Stimulated activated CD4-positive, alpha-beta T cell treated with anti-CD3 and anti-CD28 coated beads, TNF-alpha, amount 100 ng/mL, for 48 hours (primary cell): ENCODE measurements at places on chromosomes 5 and 9.
A peak's percentile ranks its signal among the peaks of the same experiment; 100 is the strongest.

DNA sequence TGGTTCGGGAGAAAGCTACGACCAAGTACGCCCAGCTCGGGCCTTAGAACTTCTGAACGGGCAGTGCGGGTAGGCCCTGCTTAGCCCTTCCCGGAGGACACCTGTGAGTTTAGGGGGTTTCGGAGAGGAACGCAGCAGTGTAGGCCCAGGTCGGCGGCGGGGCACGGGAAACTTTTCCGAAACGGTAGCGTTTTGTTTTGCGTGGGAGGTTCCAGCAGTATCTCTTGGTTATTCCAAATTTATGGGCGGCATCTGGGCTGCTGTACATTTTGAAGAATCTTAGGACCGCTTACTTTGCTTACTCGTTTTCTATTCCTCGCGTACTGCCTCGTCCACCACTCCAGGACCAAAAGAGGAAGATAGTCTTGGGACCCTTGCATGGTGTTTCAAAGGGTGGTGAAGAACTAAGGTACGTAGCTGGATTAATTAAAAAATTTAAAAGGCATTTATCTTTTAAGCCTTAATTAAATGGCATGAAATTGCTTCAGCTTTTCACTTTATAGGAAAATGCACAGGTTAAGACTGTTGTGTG is 492 bp downstream of the TENT2 start:
- DNase-seq = no peak

GRCh38 chr5:141919218-141920119 is 4.2 kb upstream of the DELE1 start:
- DNase-seq = no peak

GRCh38 chr9:135939351-135940265 is 21.6 kb downstream of the UBAC1 start:
- no peak for DNase-seq

DNA sequence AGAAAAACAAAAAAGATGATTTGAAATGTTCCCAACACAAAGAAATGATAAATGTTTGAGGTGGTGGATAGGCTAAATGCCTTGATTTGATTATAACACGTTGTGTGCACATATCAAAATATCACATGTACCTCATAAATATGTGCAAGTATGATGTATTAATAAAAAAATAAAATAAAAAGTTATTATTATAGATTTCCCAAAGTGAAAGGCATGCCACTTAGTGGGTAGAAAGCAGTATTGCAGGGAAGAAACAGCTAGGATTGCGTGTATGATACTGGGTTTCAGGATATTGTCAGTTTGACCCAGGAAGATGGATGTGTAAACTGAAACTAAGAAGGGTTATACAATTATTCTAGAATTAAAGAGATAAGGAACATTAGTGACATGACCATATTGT is 3.6 kb upstream of the TMEM38B start:
- no peak for DNase-seq

- no peak for DNase-seq
These were observed 148.3 kb downstream of the CMYA5 start for GRCh38 chr5:79837761-79838551.

GRCh38 chr5:72234265-72234700 is 85.8 kb downstream of the MRPS27 start:
- no peak for DNase-seq

DNA sequence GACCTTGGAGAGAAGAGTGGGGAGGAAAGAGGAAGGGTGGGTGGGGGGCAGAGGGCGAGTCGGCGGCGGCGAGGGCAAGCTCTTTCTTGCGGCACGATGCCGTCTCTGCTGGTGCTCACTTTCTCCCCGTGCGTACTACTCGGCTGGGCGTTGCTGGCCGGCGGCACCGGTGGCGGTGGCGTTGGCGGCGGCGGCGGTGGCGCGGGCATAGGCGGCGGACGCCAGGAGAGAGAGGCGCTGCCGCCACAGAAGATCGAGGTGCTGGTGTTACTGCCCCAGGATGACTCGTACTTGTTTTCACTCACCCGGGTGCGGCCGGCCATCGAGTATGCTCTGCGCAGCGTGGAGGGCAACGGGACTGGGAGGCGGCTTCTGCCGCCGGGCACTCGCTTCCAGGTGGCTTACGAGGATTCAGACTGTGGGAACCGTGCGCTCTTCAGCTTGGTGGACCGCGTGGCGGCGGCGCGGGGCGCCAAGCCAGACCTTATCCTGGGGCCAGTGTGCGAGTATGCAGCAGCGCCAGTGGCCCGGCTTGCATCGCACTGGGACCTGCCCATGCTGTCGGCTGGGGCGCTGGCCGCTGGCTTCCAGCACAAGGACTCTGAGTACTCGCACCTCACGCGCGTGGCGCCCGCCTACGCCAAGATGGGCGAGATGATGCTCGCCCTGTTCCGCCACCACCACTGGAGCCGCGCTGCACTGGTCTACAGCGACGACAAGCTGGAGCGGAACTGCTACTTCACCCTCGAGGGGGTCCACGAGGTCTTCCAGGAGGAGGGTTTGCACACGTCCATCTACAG is 760 bp downstream of the NPR3 start:
- no peak for DNase-seq

GRCh38 chr5:149448831-149449714 is 70.0 kb upstream of the IL17B start:
- DNase-seq = no peak

DNA sequence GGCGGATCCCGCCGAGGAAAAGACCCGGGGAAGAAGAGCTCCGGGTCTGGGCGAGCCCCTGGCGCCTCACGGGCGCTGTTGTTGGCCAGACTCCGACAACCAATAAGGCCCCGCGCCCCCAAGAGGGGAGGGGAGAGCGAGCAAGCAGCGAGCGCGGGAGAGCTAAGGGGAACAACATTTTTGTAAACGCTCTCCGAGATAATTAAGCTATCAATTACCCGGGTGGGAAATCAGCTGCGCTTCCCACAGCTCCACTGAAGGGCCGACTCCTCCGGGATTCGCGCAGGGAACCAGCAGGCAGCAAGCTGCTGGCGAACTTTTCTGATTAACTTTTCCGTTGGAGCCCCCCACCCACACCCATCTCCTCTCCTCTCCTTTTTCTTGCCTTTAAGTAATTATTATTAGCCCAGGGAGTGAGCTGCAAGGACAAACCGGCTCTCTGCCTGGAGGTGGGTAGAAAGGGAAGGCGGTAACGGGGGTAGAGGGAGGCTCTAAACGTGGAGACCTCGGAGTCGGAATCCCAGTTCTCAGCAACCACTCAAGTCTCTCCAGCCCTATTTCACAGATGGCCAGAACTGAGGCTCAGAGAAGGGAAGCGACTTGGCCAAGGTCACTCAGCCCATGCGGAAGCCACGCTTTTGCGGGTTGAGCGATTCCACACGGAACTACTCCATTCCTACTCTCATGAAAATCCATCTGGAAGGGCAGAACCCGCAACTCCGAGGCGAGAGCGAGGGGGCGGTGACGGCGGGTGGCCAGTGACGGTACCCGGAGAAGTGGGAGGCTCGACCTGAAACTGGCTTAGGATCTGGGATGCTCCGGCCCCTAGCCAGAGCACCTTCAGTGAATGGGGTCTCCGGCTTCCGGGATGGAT is 1.3 kb downstream of the ASTN2 start:
- no peak for DNase-seq

- no peak for DNase-seq
These were observed 111.9 kb downstream of the SUSD1 start for GRCh38 chr9:112063151-112063550.

DNA sequence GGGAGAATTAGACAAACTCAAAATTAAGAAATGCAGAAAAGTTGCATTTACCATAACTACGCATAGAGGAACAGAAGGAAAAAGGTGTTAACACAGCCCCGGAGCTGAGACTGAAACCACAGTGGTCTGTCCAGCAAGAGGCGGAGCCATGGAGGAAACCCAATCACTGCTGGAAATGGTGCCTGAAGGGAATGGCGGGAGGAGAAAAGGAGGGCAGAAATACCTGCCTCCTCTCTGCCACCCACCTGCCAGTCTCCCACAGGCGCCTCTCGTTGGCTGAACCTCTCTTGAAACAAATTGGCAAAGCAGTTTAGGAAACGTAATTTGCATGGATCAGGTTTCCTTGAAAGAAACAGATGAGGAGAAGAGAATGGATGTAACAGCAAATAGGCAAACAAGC is 9.7 kb upstream of the PRKACG start:
- DNase-seq = no peak

- DNase-seq = no peak
These were observed 821.5 kb downstream of the EFNA5 start for GRCh38 chr5:106849266-106849665.

DNA sequence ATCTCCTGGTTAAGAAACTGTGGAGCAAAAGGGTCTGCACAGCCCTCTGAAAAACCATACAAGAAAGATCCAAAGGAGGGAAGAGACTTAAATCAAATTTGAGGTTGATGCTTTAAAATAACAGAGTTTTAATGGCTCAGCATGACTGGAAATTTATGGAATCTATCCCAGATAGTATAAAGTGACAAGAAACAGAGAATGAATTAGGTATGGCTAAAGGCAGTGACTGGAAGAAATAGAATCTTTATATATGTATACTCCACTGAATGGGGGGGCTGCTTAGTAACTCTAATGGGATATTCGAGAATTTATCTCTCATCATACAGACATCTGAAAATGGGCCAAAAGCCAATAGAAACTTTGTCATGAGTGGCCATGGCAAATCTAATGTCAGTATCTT is 17.6 kb upstream of the MOCS2 start:
- DNase-seq = no peak

DNA sequence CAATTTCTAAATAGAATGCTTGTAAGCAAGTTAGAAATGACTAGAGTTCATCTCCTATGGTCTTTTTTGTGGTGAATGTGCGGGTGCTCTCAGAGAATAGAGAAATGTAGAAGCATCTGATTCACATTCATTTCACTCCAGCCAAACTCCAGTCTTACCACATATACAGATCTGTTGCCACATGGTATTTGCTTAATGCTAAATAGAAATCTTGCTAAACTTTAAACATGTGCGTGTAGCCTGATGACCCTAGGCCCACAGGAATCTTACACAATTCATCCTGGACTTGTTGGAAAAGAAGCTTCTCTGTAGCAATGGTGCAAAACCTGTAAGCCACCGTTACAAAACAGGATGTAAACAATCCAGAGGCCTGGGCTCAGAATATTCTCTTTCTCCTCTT is 135.2 kb downstream of the PCSK1 start:
- DNase-seq = no peak

GRCh38 chr5:137122075-137122474 is 377.1 kb downstream of the SPOCK1 start:
- no peak for DNase-seq

DNA sequence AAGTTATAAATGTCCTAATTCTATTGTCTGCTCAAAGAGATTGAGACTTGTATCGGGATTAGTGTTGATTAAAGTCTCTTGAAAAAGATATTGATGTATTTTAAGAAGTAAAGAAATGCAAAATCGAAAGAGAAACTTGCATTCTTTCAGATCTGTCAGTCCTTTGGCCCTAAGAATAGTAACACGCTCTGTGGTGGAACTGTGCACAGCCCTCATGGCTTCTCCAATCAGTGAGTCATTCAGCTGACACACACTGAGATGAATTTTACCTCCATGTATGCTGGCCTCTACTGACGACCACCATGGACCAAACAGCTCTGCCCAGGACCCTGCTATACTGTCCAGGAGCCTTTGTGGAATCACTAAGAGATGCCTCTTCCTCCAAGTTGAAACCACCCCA is 232.4 kb downstream of the ESM1 start:
- no peak for DNase-seq

GRCh38 chr9:72983056-72983455 is 30.2 kb upstream of the ALDH1A1 start:
- DNase-seq = no peak

DNA sequence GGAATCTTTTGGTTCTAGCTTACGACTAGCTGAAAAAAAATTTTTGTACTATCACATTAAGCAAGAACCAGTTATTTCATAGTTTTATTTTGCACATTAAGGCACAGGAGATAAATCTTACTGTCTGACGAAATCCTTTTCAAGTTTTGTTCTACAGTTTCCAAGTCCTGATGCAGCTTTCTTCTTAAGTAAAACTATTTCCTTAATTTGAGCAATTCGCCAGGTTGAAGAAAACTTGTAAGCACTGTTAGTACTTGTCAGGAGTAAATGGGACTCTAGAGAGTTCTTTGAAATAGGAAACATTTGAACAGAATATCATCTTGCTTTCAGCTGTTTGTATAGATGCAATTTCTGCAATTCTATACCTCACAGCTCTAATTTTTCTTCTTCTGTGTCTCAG is 318.8 kb upstream of the ELAVL2 start:
- no peak for DNase-seq

- DNase-seq = peak; percentile 45
These were observed 117.2 kb downstream of the INVS start for GRCh38 chr9:100216178-100216787.

- DNase-seq = no peak
These were observed 4.9 kb upstream of the KCNIP1 start for GRCh38 chr5:170498811-170499351.

- DNase-seq = no peak
These were observed 311.0 kb downstream of the AGTPBP1 start for GRCh38 chr9:85430659-85431338.

- DNase-seq = no peak
These were observed 164.0 kb downstream of the ARHGAP26 start for GRCh38 chr5:142934051-142934762.

DNA sequence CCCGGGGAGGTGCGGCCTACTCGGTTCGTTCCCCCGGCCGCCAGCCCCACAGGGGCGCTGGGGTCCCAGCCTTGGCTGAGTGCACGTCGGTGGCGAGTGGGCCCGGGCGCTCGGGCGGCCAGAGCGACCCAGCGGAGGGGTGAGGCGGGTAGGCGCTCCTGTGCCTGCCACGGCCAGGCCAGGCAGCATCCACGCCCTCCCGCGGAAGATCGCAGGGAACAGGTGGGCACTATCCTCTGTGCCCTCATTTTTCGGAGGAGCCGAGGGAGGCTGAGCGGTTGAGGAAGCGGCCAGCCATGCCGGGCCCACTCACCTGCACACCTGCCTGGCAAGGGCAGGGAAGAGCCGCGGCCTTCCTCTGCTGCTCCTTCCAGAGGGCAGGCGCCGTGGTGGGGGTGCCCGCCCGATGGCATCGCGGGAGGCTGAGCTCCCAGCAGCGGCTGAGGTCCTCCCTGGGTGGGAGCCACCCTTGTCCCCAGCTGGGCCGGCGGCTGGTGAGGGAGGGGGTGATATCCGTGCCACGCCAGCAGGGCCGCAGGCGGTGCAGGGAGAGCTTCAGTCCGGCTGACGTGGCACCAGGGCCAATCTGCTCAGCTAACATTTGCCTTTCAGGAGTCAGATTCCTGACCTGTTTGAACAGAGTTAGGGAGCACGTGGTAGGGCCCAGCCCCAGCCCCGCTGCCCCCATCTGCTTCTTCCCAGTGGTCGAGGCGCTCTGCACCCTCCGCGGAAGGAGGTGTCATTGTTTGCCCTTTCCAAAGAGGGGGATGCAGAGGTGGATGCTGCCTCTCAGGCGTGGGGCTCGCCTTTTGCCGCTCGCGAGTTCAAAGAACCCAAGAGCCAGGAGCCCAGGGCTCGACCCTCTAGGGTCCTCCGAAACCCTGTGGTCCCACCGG is 1.6 kb upstream of the SEC16A start:
- no peak for DNase-seq

GRCh38 chr5:89187268-89187667 is 304.3 kb upstream of the MEF2C start:
- DNase-seq = no peak

- DNase-seq = no peak
These were observed 66.1 kb downstream of the TTC39B start for GRCh38 chr9:15240927-15241326.
